ELF-1 (cell line): ENCODE measurements at places on chromosomes 4 and X.

DNA sequence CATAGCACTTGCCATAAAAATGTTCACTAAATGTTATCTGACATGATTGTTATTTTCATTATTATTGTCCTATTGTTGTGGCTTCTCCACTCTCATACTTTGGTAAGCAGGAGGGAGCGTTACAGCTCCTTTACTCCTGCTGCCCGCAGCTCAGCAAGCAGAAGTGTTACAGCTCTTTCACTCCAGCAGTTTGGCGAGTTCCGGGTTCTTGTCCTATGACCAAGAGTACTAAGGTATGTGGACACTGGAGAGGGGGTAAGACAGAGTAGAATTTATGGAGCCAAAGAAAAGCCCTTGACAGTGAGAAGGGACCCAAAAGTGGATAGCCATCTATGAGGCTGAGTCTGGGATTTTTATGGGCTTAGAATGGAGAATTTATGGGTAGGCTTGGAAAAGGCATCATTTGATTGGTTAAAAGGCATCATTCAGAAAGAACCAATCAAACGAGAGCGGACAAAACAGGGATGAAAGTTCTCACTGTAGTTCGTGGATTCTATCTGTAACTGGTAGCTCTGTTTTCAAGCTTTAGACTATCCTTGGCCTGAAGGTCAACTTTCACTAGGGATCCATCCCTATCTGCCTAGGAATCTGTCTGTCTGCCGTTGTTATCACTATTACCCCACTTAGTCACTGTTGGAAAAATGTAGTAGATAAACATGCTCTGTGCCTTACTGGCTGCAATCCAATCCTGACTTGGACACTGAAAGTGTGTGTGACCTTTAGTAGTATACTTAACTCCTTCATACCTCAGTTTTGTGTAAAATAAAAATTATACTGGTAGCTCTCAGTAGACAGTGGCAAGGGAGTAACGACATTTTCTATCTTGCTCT, 545.6 kb upstream of the LCORL start:
- no peak for DNase-seq

DNA sequence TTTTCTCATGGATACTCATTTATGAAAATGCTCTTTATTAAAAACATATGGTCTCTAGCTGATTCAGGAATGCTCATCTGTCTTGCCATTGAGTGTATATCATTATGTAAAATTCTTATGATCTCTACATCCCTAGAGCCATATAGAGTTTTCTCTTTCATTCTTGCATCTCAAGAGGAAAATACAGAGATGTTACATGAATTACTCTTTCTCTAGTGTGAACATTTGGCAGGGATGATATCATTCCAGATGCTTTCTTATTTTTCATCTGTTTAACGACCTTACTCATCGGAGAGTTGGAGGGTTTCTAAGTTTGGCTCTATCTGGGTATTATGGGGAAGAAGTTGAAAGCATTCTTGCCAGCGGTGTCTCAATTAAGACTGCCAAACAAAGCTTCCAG, 202.9 kb upstream of the SLC7A11 start:
- DNase-seq, result no peak

- no peak for DNase-seq
These were observed 59.8 kb downstream of the PTCHD1 start for GRCh38 chrX:23394421-23394820.

- no peak for DNase-seq
These were observed 673 bp downstream of the PARM1 start for GRCh38 chr4:74933562-74934015.

GRCh38 chr4:172698256-172698655, 470.4 kb upstream of the GALNT7 start:
- DNase-seq, result no peak

DNA sequence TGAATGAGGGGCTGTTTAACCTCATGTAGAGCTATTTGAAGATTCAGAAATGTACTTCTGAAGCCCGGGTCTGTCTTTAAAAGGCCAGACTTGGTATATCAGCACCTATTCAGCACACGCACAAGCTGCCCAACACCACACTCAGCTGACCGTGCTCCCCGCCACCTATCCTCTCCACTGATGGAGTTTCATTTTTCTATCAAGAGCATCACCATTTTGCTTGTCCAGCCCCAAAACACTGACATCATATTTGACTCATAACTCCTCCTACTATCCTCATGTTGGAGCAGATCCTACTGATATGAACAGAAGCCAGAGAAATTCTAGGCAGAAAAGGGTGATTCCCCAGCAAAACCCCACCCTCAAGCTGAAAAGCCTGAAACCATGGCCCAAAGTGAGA, 100.3 kb downstream of the SORBS2 start:
- no peak for DNase-seq

DNA sequence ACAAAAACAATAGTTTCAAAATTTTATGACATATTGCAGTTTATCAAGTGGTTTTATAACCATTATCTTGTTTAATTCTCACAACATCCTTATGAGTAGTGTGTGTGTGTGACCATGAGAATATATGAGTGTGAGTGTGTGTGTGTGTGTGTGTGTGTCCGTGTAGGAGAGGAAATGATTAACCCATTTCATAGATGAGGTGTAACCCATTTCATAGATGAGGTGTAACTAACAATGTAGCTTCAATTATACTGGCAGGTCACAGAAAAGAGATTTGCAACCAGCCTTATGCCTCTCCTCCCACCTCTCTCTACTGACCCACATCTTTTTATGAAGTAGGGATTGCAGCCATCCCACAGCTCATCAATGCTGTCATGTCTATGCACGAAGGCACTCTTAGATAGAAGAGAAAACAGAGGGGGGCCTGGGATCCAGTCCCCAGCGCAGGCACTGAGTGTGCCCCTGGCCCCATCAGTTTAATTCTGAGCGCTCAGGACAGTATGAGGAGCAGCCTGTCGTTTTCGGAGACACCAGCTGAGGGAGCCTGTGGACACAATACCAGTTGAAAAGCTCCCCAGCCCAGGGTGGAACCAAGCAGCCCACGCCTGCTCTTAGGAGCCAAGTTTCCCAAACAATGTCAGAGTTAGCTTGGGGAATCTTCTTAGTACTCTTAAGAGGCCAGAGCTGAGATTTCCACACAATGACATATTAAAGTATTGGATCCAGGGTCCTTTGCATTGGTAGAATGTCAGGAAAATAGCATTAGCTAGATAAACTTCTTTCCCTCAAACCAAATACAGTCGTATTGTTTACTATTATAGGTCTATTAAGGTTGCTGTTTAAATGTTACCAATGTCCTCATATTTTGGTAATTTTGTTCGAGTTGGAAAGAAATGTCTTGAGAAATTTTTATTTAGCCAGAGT, 88.6 kb downstream of the PALLD start:
- DNase-seq, result peak; percentile 84

DNA sequence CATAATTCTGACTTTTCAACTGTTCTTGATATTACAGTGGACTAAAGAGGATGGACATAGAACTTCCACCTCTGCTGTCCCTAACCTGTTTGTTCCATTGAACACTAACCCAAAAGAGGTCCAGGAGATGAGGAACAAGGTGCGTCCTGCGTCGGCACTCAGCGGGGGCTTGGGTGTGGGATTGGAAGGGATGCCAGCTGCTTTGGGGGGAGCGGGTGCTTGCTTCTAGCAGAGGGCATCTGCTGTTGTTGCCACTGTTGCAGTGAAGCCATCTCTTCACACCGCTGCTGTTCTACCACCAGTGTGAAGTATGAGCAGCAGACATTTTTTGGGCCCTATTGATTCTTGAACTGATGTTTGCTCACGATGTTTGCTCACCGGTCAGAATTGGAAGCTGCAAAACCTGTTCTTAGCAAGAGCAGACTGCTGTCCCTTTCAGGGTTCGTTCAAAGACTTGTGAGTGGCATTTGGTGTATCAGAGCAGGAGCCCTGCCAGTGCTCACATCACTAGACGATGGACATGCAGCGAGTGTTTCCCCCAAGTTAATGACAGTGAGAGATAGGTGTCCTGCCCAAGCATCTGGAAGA, 55.4 kb downstream of the NOP14 start:
- DNase-seq, result no peak

- peak; percentile 35 for DNase-seq
These were observed 148.0 kb upstream of the F9 start for GRCh38 chrX:139382529-139382928.

DNA sequence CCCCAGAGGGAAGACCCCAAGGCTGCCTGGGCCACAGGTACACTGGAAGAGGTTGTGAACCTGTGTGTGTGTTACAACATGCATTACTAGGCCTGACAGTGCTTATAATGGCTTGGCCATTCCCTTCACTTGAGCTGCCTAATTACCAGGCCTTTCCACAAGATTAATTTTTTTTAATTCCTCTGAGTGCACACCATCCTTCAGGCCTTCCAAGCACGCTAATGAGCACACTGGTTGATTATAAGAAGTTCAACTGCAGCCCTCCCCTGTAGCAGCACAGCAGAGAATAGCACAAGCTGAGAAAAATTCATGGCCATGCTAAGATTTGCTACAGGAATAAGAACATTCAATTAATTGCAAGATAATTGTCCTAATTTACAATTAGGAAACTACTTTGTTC, 2.2 kb upstream of the SUPT20HL2 start:
- no peak for DNase-seq

DNA sequence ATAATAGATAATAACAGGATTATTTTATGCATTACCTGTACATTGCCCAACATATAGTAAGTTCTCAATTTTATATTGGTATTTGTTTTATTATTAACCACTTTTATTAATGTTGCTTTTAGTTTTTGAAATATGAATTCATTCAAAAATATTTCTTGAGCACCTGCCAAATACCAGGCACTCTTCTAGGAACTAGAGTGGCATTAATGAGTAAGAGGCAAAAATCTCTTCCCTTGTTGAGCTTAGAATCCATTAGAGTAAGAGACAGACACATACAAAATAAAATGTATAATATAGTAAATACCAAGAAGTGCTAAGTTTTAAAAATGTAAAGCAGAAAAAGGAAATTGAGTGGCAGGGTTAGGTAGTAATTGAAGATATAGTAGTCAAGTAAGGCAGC, 45.8 kb downstream of the TET2 start:
- DNase-seq, result no peak

GRCh38 chr4:29058531-29058930, 1661.6 kb upstream of the PCDH7 start:
- DNase-seq, result no peak

GRCh38 chrX:43633081-43633480, 23.0 kb upstream of the MAOA start:
- DNase-seq, result no peak

- no peak for DNase-seq
These were observed 612 bp downstream of the CPLX1 start for GRCh38 chr4:825063-825970.

DNA sequence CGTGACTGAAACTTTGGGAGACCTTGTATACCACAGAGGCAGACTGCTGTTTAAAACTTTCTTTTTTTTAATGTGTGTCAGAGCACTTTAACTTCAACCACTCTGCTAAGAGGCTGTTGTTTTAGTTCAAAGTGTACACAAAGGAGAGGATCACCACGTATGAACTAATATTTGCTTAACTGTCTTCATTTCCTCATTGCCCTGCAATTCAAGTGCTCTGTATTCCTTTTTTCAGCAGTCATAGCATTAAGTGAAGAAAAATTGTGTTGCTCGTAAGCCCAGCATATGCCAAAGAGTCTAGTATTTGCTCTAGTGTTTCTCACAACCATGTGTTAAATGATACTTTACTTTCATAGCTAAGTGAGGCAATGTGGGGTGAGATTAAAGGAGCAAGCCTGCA, 63.0 kb upstream of the HHIP start:
- no peak for DNase-seq

DNA sequence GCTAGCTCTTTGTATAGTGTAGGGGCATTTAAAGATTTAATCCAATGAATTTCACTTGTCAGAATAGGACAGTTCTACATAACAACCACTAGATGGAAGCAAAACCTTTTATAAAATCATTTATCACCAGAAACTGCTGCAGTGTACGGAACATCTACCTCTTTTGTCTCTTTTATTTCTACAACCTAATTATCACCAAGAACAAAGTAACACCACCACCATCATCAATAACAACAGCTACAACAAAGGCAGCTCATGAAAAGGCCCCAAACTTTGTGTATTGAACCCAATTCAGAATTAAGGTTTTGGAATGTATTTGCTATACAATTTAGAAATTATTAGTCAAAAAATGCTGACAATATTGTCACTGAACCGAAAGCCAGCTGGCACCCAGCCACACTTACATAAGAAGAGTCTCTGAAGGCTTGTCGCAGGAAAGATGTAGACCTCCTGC, 260.9 kb upstream of the RPS6KA3 start:
- DNase-seq, result no peak

- DNase-seq, result no peak
These were observed 225.4 kb upstream of the AGA start for GRCh38 chr4:177667687-177668086.

- DNase-seq, result no peak
These were observed 485.0 kb upstream of the FAT1 start for GRCh38 chr4:187208651-187209050.

DNA sequence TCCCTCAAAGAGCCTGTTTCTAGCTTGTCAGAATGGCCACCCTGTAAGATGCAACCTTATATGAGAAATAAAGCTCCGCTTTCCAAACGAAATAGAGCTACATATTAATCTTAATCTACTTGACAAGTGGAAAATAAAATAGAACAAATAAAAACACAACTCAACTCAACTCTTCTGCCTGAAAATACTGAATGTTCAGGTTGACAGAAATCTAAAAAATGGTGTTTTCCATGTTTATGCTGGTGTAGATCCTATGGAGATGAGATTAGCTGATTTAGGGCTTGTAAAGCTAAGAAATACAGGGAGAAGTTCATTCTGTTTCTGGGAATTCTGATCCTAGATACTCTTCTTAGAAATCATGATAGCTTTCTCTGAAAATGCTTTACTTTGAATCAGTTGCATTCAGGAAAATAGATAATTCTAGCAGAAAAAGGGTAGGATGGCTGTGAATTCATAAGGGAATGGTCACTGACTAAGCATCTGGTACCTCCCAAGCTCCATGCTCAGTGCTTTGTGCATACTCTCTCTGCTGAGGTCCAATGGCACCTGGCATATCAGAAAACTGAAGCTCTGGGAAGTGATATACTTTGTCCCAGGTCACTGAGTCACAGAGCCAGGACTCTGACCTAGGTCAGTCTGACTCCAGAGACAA, 89.2 kb upstream of the EXOC1L start:
- DNase-seq, result no peak
